RPMI7951 (cell line): ENCODE measurements at places on chromosomes 3 and 15. TPM values are rescaled to one million over a fixed set of nuclear protein-coding genes. Genes with fewer than 3 reads are reported as not detected.

GRCh38 chr3:33624756-33625155 lies 93.3 kb downstream of the CLASP2 start:
- DNase-seq: no peak

The MED12L gene
- total RNA-seq: 0.10 and 0.12 TPM in 2 replicates

DNA sequence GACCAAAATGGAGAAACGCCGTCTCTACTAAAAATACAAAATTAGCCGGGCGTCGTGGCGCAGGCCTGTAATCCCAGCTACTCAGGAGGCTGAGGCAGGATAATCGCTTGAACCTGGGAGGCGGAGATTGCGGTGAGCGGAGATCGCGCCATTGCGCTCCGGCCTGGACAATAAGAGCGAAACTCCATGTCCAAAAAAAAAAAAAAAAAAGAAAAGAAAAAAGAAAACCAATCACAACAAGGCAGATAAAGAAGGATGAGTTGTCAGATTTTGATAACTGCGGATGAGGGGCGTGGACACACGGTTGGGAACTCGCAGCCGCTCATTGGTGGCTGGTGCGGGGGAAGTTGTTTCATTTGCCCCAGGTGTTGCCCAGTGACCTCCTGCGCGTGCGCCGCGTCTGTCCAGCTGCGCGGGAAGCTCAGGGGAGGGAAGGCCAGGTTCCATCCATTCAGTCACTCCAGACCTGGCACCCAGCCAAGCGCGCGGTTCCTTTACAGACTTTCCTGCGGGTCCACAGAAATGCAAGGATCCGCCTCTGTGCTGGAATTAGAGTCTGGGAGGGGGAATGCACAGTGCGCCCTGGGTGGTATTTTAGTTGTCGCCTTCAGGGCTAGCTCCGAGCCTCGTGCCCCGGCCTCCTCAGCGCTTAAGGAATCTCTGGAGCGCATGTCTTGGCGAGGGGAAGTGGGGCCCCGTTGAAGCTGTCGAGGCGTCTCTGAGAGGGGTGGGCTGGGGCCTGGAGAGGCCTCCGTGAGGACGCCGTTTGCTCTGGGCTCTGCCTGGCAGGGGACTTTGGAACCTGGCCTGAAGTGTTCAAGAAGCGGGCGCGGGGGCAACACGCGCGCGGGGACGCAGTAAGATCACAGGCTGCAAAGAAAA lies 708 bp upstream of the GCHFR start:
- DNase-seq: peak; percentile 63

The POU1F1 gene
- total RNA-seq: not detected in 2 replicates

GRCh38 chr3:115161168-115161834 lies 14.2 kb upstream of the ZBTB20 start:
- no peak for DNase-seq
